Activated CD8-positive, alpha-beta memory T cell treated with anti-CD3 and anti-CD28 coated beads for 1 hour (primary cell): ENCODE measurements at places on chromosomes 3 and 15.

DNA sequence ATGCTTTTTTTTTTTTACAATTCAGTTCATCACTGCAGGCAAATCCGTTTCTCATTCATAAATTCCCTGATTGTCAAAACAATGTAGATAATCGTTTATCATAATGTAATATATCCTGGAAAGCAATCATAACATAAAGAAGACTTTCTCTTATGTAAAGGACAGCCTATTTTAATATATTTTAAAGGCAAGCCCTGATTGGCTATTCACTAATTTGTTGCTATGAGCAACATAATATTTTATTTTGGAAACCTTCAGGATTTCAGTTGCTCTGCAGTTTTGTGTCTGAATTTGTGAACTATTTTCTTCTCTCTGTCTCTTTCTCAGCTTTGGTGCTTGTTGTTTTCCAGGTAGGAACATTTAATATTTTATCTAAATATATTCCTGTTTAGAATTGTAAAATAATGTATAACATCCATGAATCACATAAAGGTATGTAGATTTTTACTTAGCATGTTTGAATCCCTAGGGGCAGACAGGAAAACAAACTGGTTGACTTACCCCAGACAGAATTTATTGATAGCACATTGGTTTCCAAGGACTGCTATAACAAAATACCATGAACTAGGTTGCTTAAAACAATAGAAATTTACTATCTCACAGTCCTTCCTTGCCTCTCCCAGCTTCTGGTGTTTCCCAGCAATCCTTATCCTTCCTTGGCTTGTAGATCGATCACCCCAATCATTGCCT, 253.5 kb downstream of the CDIN1 start:
- no peak for DNase-seq

DNA sequence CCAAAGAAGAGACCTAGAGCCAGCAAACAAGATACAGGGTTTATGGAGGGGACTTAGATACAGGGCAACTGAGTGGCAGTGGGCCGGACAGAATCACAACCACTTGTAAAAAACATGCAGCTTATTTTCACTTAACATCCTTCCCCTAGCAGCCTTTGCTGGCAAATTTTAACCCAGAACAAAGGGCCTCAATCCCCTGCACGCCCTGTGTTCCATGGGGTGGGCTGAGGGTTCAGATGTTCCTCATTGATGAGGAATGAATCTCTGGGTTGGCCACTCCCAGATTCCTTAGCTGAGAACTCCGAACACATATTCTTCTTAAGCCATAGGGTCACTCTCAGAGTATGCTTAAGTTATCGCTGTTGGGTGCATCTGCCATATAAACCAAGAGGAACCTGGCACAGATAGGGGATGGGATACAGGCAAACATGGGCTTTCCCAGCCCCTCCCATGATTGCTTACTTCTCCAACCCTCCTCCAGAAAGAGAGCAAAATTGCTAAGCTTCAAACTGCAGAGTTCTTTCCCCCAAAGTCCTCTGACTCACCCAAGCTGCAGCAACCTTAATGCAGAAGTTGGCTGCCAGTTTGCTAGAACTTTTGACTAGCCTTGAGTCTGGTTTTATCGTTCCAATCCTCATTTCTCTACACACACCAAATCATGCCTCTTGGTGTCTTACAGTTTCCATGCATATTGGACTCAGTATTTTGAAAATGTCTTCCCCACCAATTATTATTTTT, 146.9 kb downstream of the CD47 start:
- DNase-seq, result no peak

DNA sequence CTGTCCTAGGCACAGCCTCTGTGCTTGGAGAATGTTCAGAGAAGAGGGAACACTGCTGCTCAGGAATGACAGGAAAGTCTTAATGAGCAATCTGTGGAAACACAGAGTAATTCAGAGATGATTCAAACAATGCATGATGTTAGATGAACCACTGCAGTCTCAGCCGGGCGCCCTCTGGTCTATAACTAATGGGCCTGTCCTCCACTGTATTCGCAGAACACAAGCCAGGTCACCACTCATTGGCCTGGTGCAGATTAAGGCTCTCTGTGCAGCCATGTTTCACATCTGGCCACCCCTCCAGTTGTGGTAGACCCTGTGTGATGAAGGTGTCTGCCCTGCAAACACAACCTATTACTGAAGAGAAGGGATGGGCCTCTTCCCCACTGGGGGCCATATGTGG, 281.7 kb upstream of the ROPN1 start:
- DNase-seq, result no peak

- DNase-seq, result no peak
Measured at GRCh38 chr3:52719618-52720017, 13.7 kb downstream of the SPCS1 start.

DNA sequence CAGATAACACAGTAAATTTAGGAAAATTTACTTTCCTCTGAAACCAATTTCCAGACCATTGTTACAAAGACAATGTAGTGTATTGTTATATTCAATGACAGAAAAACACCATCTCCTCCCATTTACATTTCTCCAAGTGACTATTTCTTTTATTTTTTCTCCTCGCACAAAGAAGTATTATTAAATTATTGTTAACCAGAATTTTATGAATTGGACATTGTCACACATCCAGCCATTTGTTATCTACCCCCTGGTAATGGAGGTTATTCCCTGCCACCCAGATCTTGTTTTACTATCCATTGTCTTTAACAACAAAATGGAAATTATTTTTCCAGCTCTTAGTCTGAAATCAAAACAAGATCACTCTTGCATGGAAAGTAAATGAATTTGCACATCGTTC, 511.3 kb downstream of the FGF12 start:
- DNase-seq, result no peak

GRCh38 chr3:172341482-172342059, 106.7 kb downstream of the GHSR start:
- no peak for DNase-seq

DNA sequence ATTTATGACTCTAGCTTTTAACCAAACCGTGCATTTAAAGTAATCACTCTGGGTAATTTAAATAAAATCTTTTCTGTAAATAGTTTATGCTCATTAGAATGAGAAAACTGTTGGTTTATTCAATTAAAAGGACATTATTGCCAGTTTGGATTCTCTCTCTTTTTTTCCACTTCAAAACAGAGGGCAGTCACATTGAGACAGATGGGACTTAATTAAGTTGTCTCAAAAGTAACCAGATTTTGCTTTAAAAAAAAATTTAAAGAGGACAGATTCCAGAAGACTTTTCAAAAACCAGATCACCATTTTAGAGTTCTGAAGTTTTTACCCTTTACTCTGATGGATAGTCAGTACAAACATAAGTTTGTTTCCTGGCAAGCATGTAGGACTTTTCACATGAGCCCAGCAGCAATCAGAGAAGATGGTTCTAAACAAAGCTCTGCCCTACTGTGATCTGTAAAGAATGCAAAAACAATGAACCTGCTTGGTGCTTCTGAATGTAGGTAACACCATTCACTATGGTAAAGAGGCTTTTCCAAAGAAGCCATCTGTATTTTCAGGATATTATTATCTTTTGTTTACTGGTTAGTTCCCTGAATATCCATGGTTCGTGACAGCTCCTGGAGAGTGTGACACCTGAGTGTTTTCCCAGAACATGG, 136.2 kb downstream of the LRTM1 start:
- no peak for DNase-seq

- DNase-seq, result no peak
Measured at GRCh38 chr3:115580566-115580965, 42.7 kb upstream of the GAP43 start.

DNA sequence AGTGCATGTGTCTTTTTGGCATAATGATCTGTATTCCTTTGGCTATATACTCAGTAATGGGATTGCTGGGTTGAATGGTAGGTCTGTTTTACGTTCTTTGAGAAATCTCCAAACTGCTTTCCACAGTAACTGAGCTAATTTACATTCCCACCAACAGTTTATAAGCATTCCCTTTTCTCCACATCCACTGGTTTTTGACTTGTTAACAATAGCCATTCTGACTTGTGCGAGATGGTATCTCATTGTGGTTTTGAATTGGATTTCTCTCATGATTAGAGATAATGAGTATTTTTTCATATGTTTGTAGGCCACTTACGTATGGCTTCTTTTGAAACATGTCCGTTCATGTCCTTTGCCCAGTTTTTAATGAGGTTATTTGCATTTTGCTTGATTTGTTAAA, 117.7 kb downstream of the CHCHD4 start:
- DNase-seq, result no peak

DNA sequence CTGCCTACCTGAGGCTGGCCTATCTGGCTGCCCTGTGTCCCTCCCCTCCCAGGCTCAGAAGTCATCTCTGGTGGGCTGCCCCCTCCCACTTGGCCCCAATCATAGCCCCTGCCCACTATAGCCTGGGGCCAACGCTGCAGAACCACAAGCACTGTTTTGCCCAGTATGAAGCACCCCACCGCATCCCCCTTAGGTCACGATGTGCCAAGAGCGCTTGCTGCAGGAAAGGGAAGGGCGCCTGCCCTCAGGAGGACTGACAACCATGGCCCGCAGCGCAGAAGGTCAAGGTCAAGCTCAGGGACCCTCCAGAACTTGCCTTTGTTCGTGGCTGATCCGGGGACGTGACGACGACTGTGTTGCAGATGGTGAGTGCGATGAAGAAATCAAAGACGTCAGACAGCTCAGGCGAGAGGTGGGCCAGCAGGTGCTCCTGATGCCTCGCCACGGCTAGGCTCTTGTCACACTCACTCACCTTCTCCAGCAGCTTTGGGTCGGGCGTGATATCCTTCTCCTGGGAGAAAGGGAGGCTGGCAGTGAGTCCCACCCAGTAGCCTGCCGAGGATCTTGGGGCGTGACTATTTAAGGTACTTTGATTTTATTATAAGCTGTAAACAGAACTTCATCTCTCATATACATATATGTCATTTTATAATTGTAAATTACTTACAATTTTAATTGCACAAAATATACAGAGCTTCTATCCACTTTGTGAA, 146.6 kb downstream of the ATP10A start:
- DNase-seq, result no peak

DNA sequence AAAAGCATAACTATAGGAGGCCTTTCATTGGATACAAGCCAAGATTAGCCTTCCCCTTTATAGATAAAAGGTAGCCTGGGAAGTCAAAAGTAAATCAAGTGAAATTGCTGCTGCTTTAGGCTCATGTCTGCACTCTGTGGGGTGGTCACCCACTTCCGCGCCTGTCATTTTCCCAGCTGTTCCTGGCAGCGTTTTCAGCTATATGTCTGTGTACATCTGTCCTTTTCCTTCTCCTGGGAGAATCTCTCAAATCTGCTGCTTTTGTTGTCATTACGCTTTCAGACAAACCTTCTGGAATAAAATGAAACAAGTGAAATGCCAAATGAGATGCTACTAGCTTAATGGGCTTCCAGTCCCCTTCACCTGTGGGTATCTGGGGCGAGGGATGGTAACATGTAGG, 211.8 kb downstream of the MCTP2 start:
- DNase-seq, result no peak

DNA sequence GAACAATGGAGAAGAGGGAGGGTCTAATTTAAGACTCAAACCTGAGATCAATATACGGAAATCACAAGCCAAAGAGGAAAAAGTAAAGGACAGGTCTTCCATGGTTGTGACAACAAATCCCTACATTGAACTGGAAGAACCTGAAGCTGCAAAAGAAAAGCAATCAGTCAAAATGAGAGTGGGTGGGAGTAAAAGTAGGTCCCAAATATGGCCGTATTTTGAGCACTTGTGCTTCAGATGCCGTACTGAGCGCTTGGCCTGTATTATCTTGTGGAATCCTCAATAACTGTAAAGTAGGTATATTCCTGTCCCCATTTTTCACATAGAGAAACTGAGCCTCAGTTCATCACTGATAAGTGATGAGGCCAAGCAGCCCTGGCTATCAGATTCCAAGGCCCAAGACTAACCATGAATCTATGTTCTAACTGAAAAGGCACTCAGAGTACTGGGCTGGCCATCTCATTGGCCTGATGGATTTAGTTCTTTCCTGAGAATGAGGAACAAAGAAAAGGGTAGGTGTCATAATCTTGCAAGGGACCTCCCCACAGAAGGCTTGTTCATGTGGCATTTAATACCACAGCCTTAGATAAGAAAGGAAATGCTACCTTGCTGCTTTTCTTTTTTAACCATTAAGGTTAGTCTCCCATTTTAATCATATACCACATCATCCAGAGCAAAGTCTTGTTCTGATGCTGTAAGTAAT, 52.5 kb downstream of the LRRN1 start:
- DNase-seq, result no peak

GRCh38 chr15:41792000-41792637, 17.8 kb downstream of the MAPKBP1 start:
- no peak for DNase-seq

- no peak for DNase-seq
Measured at GRCh38 chr15:66997212-66997611, 68.2 kb upstream of the SMAD3 start.

- DNase-seq, result no peak
Measured at GRCh38 chr15:101349047-101349951, 54.3 kb upstream of the SNRPA1 start.

- no peak for DNase-seq
Measured at GRCh38 chr3:10757821-10758130, 58.3 kb upstream of the SLC6A11 start.

DNA sequence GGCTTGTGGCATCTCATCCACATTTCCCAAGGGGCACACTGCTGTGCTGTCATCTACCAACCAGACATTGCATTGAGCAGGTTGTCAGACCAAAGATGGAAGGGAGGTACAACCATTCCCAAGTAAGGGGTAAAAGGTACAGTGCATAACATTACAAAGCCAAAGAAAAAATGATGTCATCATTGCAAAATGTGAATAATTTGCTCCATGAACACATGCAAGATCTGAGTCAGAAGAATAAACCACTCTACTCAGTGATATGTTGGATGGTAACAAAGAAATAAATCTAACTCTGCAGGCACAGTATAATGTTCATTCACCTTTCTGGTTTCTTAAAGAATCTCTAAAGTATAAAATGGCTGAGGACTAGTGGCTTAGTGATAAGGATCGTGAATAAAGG, 202.7 kb downstream of the MAGI1 start:
- DNase-seq, result no peak

GRCh38 chr3:44914936-44915335, 40.5 kb downstream of the TGM4 start:
- no peak for DNase-seq

GRCh38 chr15:49225572-49226281, 55.7 kb downstream of the GALK2 start:
- no peak for DNase-seq

DNA sequence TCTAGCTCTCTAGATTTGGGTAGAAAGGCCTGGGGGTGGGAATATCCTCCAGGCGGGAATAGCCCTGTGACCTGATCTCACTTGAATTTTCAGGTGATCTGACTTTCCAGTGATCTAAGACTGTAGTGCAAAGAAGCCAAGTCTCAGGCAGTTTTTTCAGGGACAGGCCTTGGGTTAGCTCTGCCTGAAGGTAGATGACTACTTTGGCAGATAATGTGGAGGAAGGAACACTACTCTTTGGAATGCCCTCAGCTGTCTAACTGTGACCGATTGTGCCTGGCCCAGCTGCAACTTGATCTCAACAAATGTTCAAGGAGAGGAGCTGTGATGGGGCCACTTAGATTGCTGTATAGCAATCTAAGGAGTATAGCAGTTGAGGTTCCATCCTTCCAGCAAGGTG, 193.7 kb downstream of the TCF12 start:
- no peak for DNase-seq
